ENCODE measurements at places on chromosomes 7 and 10. TPM values are rescaled to one million over a fixed set of nuclear protein-coding genes. Genes with fewer than 3 reads are reported as not detected.

The PRLHR gene
- total RNA-seq, result not detected

The NPY gene
- total RNA-seq, result 0.55 TPM

The USP54 gene
- total RNA-seq, result 111 TPM

The LLCFC1 gene
- not detected for total RNA-seq

The PRPS1L1 gene
- total RNA-seq, result not detected

The BTBD16 gene
- 0.14 TPM for total RNA-seq

The FAM25A gene
- not detected for total RNA-seq

DNA sequence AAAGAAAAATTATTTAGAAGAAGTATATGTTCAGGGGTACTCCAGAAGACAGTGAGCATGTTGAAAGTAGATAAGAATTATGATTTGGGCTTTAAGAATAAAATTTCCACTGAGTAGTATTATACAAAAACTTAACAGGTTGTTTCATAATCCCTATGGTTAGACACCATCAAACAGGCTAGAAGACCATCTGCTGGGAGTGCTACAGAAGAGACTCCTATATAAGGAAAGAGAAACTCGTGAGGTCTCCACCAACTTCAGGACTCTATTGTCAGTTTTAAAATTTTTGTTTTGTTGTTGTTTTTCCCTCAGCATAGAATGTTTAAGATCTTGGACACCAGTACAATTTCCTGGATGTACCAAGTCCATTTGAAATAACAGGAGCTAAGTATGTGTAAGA, 13.1 kb downstream of the DNAJC1 start:
- DNase-seq, result no peak

- no peak for DNase-seq
Measured at GRCh38 chr10:1544209-1544673, 193.1 kb downstream of the ADARB2 start.

DNA sequence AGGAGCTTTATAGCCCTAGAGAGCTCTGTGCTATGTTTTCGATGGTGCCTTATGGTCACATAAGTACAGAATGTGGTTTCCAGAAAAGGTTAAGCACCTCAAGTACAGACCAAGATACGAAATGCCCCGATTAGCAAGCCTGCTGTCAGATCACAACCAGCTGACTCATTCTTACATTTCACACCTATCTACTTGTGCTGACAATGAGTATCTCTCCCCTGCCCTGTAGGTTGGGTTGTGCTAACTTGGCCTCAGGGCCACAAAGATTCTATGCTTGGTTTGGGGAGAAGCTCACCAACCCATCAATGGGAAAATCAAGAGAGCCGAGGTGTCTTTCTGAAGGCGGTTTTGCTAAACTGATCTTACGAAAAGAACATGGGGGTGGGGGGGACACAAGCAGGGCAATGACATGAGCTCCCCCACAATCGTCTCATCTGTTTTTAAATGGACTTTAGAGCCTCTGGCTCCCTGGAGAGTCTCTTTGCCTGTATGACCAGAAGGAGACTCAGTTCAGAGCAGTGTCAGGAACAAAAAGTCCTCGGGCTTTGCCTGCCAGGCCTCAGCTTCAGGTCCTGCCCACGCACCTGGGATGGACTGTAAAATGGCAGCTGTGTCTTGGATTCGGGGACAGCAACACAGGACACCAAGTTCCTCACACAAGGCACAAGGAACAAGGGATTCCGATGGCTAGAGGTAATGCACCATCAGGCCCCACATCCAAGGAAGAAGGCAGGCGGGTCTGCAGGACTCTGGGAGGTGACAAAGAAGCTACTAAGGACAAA, 55.1 kb downstream of the FAM53B start:
- no peak for DNase-seq

- DNase-seq, result no peak
Measured at GRCh38 chr10:129135624-129136023, 331.4 kb upstream of the MGMT start.

GRCh38 chr7:73871163-73872011, 10.4 kb downstream of the TMEM270 start:
- DNase-seq, result no peak

DNA sequence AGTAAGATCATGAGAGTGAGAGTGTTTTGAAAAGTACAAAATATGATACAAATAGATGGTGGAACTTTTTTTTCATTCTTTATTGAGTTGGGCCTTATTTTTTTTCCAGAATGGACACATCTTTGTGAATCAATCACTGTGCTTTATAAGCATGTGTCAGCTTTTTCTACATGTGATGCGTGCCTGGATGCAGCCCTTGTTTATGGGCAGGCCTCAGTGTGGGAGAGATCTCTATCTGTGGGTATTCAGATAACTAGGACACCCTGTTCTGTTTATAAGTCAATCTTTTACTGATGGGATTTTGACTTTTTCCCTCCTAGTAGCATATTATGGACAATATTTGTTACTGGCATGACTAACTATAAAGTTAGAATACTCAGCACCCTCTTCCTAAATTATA, 42.9 kb upstream of the IKZF1 start:
- no peak for DNase-seq

- no peak for DNase-seq
Measured at GRCh38 chr7:40579401-40579800, 444.6 kb downstream of the SUGCT start.

DNA sequence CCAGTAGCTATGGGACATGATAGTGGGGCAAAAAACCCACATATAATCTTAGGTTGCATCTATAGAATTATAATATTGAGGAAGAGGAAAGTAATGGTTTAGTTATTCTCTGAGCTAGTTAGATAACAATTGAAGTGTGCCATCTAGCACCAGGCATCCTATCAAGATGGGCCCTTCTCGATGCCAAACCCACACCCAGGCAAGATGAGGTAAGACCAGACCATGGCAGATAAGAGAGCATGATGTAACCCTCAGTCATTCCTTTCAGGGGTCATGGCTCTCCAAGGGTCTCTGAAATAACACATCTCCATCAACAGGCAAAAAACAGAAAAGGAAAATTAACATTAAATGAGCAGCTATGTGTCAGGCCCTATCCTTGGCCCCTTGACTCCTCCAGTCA, 128.7 kb downstream of the SH3PXD2A start:
- no peak for DNase-seq

GRCh38 chr7:13851736-13852135, 137.7 kb downstream of the ETV1 start:
- DNase-seq, result no peak

DNA sequence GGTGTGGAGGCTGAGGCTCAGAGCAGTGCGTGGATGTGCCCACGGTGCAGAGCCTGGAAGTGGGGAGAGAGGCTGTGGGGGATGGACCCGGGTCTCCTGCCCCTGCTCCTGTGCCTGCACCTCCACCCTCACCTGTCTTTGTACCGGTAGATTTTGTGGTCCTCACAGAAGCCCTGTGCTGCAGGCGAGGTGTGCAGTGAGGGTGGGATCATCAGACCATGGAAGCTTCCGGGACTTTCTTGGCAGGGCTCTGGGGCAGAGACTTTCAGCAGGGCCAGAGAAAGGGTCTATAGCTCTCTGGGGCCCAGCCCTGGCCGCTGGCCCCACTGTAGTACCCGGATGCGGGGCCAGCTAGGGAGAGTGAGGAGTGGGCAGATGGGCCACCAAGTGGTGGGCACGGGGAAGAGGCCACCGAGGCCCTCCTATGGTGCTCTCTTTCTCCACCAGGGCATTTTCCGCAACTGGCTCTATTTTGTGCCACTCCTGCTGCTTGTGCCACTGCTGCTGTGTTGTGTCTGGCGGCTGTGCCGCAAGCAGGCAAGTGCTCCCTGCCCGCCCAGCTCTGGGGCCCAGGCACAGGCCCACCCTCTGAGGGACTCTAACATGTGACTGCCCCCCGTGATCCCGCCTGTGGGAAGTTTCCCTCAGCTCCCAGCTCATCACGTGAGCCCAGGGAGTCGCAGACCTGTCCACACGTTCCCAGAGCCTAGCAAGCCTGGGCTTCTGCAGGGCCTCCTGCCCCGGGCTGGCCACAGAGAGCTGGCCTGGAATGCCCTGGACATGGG, 22.1 kb downstream of the ANTXRL start:
- no peak for DNase-seq

DNA sequence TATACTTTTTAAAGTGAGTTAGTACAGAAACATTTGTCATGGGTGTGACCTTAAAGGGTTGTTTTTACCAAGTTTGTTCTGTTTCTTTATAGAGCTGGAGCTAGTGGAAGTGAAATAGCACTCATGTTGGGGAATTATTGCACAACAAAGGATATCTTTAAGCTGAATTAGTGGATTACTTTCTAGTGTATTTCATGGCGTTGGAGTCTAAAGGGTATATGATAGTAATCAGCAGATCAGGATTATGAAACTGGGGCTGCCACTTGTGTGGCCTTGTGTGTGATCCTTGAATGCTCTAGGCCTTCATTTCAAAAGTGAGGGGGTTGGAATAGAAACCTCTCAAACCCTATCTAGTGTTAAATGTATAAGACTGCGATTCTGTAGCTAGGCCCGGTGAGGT, 123.6 kb downstream of the LYZL1 start:
- no peak for DNase-seq

GRCh38 chr7:71281261-71281660, 149.3 kb downstream of the GALNT17 start:
- no peak for DNase-seq

- no peak for DNase-seq
Measured at GRCh38 chr7:139603282-139603681, 79.8 kb downstream of the CLEC2L start.

- DNase-seq, result no peak
Measured at GRCh38 chr7:34723866-34724490, 66.0 kb downstream of the NPSR1 start.

- no peak for DNase-seq
Measured at GRCh38 chr10:17907641-17908040, 44.1 kb upstream of the SLC39A12 start.

DNA sequence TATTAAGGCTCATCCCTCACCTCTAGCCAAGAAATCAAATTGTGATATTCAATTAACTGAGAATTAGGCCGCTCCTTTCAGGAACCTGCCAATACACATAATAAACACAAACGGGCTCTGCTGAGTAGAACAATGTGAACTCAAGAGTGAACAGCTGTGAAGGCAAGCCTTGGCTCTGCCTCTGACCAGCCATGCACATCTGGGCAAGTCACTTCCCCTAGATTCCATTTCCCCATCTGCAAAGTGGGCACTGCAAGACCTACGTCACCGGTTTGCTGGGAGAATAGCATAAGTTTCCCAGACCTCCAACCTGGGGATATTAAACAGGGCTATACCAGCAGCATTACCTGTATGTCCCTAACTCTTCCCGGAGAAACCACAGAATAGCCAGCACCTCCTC, 355.2 kb downstream of the TNS3 start:
- DNase-seq, result no peak

DNA sequence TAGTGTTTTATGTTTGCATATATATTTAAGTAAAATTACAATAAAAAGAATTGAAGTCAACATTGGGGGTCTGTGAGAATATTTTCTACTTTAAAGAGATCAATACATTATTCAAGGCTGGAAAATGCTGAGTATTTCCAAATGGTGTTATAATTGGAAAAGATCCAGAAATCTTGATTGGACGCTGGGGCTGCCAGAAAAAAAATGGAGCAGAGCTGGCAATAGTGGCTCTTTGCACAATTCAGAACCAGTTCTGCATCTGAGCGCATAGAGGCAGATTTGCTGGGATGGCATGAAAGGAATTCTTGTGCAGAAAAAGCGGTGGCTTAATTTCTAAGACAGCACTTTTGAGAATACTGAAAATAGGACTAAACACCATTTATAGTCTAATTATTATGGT, 10.8 kb upstream of the VWC2 start:
- DNase-seq, result no peak

- DNase-seq, result no peak
Measured at GRCh38 chr10:75773231-75773780, 341.9 kb downstream of the LRMDA start.

- DNase-seq, result no peak
Measured at GRCh38 chr7:155189590-155189989, 108.1 kb upstream of the INSIG1 start.
